ENCODE measurements at places on chromosomes 4 and X.

DNA sequence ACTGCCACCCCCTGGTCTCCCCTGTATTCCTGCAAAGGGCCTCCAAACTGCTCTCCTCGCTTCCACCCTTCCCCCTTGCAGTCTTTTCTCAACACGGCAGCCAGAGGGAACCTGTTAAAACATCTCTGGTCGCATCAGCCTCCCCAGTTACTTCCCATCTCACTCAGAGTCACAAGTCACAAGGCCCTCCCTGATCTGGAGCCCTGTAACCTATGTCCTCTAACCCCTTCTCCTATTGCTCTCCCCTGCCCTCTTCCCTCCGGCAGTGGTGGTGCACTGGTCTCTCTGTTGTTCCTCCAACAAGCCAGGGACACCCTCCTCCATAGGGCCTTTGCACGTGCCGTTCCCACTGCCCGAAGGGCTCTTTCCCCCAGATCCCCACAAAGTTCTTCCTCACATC lies 73.2 kb downstream of the SH3KBP1 start:
- DNase-seq, result no peak

DNA sequence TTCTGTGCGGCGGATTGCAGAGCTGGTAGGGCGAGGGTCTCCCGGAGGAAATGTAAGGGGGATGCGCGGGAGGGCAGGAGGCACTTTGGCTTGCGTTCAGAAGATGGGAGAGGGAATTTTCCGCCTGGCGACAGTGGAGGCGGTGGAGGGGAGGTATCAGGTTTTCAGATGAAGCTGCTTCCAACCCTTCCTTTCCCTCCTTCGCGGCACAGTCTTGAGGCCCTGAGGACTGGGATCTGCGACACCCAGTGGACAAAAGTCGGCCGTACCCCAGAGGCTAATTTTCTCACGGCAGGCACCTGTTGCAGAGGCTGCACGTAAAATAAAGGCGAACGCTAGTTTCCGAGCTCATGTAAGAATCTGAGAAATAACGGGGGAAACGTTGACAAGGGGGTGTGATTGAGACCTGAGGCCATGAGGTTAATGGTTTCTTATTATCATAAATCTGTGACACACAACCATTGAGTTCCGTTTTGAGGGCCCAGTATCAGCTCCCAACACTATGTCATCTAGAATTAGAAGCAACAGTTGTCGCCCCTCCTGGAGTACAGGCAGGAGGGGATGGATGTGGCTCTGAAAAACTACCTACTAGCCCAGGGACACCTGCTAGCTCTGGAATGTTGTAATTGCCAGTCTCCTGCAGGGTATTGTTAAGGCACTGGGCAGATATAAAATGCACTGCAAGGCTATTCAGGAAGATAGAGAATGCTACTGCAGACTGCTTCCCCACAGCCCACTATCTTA lies 1.1 kb downstream of the ZCCHC18 start:
- DNase-seq, result peak; percentile 21

GRCh38 chrX:71994601-71995000 lies 84.0 kb downstream of the NHSL2 start:
- DNase-seq, result no peak

DNA sequence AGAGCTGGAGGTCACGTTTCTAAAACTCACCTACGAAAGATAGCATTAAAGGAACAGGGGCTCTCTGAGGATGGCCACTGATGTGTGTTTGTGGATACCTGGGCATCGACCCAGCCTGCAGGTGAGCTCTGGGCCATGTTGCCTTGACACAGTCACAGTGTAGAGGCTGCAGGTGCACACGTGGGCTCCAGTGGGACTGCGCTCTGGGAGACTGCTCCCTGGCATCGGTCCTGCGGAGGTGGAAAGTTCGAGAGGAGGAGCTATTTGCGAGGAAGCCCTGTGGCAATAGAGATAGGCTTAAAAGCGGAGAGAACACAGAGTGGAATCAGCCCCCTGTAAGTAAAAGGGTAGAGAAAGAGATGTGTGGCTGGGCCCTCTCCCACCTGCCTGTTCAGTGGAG lies 12.3 kb upstream of the TADA2B start:
- no peak for DNase-seq

GRCh38 chrX:139039041-139039440 lies 327.5 kb upstream of the FGF13 start:
- no peak for DNase-seq

GRCh38 chr4:6134612-6135220 lies 65.6 kb downstream of the JAKMIP1 start:
- no peak for DNase-seq

- DNase-seq, result no peak
These were observed 96.9 kb downstream of the TMEM47 start for GRCh38 chrX:34560180-34560579.

DNA sequence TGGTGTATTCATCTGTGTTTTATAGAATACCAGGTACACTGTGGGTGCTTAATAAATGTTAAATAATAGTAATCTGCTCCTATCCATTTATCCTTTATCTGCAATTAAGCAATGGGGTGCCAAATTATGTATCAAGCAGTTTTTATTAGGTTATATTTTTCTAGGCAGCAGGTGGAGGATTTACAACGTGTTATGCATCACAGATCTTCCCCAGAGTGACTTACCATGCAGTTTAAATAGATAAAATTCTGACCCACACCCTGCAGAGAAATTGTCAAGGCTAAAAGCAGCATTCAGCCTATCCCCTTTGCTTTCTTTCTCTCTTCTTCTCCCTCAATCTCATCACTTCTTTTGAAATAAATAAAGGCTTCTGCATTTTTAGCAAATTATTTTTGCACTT lies 306.4 kb downstream of the CXXC4 start:
- DNase-seq, result no peak

DNA sequence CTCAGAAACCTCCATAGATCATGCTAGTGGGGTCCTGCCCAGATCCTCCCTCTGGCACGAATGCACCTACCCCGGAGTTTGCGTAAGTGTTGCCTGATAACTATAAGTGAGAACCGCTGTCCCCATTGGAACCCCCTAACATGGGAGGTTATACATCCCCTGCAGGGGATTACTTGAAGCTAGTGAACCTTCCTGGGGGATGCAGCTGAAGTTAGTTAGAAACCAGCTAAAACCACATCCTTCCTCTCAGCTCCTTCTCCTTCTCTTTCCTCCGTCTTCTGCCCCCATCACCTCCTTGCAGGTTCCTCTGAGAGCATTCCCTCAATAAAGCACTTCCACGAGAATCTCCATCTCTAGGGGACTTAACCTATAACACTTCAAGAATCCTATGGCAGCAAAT lies 95.0 kb downstream of the ZNF827 start:
- no peak for DNase-seq

DNA sequence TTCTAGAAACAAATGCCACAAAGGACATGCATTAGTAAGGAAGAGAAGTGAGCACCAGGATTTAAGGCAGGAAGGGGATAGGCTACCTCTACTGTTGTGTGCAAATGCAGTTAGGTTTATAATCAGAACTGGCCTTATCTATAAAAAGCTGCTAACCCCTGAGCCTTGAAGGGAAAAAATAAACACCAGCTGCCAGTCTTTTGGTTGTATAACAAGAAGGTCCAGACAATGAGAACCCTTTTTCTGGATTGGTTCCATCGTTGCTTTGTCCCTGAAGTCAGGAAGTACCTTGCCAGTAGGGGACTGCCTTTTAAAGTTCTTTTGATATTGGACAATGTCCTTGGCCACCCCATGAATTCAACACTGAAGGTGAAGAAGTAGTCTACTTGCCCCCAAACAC lies 126.7 kb upstream of the OTUD4 start:
- DNase-seq, result no peak

DNA sequence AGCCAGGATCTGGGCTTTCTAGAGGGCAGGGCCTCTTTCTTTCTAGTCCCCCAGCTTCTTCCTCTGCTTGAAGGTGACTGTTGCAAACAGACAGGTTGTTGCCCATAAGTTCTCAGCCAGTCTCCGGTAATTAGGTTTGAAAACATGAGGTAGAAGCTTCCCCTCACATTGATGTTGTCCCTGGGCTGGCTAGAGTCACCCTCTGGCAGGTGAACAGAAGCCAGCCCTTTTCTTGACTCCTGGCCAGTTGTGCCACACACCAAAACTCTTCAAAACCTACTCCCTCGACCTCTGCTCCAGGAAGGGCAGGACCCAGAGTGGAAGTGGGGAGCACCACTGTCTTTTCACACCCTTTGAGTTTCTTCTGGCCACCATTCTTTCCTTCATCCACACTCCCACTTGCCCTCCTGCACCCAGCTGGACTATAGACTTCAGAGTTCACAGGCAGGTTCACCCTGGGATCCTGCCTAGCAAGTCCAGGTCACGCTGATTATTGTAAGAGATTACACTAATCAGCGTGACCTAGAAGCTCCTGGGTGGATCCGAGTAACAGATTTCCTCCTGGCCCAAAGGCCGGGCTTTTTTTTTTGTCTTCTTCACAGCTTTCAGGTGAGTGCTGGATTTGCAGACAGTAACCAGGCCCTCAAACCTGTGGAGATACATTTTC lies 37.4 kb upstream of the ARHGAP6 start:
- DNase-seq, result no peak

DNA sequence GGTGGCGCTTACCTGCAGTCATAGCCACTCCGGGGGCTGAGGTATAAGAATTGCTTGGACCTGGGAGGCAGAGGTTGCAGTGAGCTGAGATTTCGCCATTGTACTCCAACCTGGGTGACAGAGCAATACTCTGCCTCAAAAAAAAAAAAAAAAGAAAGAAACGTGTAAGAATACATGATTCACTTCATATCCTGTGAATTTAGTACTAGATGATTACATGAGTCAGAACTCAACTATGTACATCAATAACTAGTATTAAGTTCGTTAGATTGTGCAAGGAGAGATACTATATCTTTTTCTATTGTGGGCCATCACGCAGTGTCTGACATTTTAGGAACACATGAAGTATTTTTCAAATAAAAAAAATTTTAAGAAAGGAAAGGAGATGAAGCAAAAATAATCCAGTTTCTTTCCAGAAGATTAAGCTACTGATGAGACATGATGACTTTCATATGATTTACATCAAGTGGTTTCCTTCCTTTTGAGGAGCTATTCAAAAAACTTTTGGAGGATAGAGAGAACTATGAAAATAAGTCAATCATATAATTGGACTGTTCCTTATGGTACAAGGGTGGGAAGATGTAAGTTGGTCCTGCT lies 64.7 kb upstream of the EXOC1L start:
- DNase-seq, result no peak

GRCh38 chr4:153582954-153583702 lies 101.0 kb upstream of the TLR2 start:
- no peak for DNase-seq

DNA sequence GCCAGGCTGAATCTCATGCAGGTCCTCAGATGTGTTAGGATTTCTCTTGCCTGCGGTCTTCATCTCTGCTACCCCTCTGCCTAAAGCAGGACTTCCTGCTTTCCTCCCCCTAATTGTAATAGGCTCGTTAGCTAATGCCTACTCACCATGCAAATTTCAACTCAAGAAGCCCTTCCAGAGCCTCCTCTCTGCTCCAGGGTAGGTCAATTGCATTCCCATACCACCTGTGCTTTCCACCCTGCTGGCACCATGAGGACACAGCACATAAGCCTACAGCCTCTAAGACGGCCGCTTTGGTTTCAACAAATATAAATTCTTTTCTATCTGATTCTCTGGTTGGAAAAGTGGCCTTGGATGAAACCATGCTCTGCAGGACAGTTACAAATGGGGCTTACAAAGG lies 93.9 kb downstream of the QDPR start:
- no peak for DNase-seq

GRCh38 chr4:158018221-158018830 lies 154.5 kb downstream of the GASK1B start:
- DNase-seq, result no peak

DNA sequence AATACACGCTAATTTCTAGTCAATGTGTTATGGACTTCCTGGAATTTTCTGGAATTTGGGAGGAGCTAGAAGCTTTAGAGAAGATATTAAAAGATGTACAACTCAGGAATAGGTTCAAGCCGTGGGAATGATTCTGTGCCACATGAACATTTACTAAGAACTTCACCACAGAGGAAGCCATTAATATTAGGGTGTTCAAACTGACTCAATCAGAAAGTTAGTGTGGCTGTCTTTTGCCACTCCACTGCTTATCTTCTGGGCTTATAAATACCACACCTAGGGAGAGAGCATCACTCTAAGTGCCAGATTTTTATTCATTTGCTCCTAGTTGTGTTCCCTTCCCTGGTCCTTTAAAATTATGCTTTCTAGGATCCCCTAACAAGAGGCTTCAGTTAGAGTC lies 409.8 kb downstream of the KCTD8 start:
- DNase-seq, result no peak

DNA sequence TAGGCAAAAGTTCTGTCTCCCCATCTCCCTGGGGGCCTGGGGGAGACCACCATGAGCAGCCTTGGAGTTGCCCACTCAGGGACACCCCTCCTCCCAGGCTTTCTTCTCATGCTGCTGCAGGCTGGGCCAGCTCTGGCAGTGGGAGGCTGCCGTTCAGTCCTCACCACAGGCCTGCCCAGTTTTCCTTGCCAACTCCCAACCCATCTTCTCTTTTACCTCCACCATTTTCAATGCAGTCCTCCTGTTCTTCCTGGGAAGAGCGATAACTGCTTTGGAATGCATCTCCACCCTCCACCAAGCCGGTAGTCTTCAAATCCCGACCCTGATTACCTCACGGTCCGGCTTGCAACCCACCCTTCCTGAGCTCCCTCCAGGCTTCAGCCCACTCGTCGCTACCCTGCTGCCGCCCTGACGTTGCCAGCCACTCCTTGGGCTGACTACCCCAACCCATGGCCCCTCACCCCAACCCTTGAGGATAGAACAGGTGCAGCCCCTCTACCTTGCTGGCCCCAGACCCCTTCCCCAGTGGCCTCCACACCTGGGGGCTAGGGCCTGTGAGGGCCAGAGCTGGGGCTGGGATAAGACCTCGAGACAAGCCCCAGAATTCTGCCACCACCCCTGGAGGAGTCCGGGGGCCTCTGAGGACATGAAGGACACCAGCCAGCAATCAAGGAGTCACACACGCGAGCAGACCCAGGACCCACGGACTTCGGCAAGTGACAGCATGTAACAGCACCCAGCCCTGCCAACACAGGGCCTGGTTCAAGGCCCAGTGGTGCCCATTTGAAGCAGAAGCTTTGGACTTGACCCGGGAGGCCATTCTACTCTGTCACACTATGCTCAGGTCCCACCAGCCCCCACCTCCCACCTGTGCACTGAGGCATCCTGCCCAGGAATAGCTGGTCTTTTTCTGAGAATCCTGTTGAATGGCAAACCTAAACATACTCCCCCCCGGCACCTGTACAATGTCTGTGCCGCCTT lies 9.2 kb downstream of the WDR1 start:
- DNase-seq, result no peak

- DNase-seq, result peak; percentile 64
These were observed 26.3 kb downstream of the UTP14A start for GRCh38 chrX:129932016-129932820.
